ENCODE measurements at places on chromosomes 5 and 9.

DNA sequence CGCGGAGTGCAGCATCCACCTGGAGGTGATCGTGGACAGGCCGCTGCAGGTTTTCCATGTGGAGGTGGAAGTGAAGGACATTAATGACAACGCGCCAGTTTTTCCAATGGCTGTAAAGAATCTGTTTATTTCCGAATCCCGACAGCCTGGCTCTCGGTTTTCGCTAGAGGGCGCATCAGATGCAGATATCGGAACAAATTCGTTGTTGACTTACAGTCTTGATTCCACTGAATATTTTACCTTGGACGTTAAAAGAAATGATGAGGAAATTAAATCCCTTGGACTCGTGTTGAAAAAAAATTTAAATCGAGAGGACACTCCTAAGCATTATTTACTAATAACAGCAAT, 611 bp downstream of the PCDHA3 start:
- no peak for DNase-seq

GRCh38 chr9:107768224-107768623, 278.7 kb upstream of the KLF4 start:
- DNase-seq: no peak

DNA sequence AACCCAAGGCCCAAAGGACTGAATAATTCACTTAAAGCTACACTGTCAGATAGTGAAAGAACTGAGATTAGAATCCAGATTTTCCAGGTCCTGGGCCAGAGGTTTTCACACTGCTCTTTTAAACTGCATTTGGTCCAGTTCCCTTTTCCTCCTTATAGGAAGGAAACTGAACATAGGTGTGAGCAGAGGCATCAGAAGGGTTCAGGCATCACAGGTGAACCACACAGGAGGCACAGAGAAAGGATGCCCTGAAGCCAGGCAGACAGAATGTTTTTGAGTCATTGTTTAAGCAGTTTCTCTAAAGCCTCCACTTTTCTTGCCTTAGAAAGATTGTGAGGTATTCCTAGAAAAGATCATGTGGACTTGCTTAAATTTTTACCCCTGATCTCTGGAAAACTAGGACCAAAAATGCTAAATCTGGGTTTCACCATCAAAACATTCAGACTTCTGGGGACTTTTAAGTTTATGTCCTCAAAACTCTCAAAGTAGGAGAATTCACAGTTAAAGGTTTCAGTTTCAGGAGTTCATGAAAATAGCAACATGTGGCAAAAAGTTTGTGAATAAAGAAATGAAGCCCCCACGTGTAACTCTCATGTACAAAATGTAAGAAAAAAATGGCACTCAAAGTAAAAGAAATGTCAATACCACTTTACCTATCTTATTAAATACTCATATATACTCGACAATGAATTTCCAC, 386.1 kb downstream of the NTRK2 start:
- DNase-seq: no peak

DNA sequence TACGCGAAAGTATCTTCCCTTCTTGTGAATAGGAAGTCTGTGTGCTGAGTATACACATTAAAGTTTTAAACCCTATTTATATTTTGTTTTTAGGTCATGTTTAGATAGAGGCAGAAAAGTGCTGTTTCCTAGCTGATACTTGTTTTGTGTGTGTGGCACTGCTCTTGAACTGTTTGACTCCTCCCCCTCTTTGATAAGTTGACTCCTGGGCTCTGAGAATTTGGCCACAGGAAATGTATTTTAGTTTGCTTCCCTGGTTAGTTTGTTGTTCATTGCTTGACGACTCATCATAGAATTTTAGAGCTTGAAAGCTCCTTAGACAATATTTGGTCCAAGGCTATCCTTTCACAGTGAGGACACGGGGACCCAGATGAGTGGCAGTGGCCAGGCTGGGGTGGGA, 2.0 kb upstream of the CDC14B start:
- no peak for DNase-seq

GRCh38 chr9:99445371-99445891, 223.3 kb downstream of the SEC61B start:
- DNase-seq: no peak

GRCh38 chr5:66603164-66603563, 7.0 kb downstream of the MAST4 start:
- DNase-seq: no peak

DNA sequence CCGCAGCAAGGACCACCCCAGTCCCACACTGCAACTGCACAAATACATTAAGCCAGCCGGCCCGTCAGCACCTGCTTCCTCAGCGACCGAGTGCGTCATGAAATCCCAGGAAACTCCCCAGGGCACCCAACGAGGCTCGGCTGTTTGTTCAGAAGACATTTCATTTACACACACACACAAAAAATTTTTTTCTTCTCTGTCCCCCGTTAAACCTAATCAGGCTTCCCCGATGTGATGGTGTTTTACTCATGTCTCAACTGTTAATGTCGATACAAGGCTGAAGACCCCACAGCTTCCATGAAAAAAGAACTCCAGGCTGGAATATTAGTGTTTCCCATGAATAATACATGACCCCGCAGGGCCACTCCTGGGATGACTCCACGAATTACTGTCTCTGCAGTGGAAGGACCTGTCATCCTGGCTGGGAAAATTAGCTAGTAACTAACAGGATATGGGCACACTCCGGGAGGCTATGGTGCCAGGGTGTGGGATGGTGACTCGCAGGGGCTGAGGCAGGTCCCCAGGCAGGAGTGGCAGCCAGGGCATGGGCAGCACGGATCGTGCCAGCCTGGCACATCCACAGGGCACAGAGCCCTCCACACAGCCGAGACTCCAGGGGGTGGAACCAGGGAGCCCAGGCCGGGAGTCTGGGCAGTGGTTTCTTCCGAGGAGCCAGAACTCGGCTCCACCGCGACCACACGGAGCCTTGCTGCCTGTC, 102.4 kb downstream of the VAV2 start:
- DNase-seq: no peak

DNA sequence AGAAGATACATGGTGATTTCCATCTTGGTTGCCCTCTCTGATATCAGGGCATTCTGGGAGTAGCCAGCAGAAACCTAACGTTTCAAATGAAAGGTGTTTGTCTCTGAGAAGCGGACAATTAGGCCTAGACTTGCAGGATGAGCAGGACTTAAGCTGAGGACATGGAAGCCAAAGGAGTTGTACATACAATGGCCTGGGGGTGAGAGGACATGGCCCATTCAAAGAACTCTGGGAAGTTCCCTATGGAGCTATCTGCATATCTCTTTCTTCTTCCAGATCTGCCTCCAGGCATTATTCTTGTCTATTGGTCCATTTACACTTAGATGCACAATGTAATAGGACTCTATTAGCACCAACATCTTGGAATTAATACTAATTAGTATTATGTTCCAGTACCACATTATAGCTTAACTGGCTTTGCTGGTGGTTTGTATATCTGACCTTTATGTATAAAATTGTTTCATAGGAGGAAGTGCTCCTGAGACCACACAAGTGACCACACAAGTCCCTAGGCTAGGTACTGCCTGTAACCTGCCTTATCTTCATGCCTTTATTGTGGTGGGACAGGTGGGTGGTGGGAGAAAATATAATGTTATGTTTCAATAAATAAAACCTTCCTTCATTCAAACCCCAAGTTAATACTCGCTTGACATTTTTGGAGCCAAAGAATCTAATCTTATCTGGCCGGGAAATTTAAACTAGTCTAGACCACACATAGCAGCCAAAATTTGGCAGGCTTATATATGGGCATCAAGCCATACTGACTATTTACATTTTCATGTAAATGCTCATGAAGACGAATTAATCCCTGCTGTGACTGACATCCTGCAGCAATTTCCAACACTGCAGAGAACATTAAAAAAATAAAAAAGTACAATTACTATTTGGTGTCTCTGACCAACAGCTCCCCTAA, 52.1 kb upstream of the EQTN start:
- DNase-seq: no peak

- DNase-seq: no peak
These were observed 19.9 kb downstream of the LHX3 start for GRCh38 chr9:136185066-136185465.

GRCh38 chr9:19310246-19310645, 69.8 kb downstream of the RPS6 start:
- DNase-seq: no peak
